Retinal pigment epithelial cell (primary cell): ENCODE measurements at places on chromosomes 2 and 18.

DNA sequence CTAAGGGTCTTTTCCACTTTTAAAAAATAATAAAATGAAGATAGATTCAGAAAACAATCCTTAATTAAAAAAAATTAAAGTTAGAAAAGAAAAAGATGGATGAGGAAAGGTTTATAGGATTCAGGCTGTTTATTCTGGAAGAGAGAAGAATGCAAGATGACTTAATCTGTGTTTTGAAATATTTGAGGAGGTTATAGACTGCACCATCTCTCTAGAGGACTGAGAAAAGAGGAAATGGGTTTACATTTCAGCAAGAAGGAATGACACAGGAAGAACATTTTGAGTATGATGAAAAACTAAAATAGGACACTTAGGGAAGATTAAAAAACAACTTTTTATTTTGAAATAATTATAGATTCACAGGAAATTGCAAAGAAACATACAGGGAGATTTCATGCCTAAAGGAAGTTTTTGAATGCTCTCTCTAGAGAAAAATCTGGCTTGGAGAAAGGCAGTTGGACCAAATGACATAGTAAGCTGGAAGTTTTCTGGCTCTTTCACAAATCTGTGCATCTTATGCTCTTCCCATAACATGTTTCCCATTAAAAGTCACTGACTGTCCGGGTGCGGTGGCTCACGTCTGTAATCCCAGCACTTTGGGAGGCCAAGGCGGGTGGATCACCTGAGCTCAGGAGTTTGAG, 75.0 kb downstream of the CERS6 start:
- DNase-seq = no peak

GRCh38 chr18:54983041-54983686, 23.9 kb upstream of the CCDC68 start:
- DNase-seq = peak; percentile 16

GRCh38 chr2:43759195-43759594, 14.6 kb upstream of the DYNC2LI1 start:
- peak; percentile 87 for DNase-seq

- no peak for DNase-seq
Measured at GRCh38 chr2:169072163-169072925, 3.0 kb downstream of the DHRS9 start.

GRCh38 chr2:127575185-127575765, 39.8 kb downstream of the MYO7B start:
- DNase-seq = no peak

DNA sequence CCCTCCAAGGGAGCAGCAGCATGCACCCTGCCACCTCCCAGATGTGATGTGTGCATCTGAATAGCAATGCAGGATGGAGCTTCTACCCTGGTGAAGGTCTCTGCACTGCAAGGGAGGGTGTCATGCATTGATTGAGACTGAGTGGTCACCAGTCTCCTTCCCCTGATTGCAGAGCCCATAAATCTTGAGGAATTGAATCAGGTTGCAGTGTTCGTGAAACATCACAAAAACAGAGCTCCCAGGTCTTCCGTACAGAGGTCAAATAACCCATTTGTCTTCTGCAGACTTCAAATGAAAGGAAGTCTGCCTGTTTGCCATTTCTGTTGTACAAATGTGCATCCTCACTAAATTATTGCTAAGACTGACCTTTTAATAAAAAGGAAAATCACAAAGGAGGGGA, 136.8 kb downstream of the WDSUB1 start:
- no peak for DNase-seq

DNA sequence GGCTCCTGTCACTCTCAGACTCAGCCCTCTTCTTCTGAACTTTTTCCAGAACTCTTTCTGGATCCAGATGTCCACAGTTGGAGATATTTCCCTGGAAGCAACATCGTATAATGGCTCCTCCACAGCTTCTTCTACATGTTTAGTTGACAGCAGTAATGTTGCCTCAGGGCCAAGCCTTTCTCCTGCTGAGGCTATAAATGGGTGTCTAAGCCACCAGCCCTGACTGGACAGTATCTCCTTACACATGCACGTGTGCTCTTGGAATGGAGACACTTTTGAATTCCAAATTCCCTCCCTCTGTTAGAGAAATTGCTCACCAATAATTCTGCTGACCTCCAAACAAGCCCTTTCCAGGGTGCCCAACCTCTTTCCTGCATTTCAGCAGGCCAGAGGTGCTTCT, 156.2 kb upstream of the PIK3C3 start:
- no peak for DNase-seq

GRCh38 chr2:142778289-142778688, 99.2 kb upstream of the KYNU start:
- no peak for DNase-seq

DNA sequence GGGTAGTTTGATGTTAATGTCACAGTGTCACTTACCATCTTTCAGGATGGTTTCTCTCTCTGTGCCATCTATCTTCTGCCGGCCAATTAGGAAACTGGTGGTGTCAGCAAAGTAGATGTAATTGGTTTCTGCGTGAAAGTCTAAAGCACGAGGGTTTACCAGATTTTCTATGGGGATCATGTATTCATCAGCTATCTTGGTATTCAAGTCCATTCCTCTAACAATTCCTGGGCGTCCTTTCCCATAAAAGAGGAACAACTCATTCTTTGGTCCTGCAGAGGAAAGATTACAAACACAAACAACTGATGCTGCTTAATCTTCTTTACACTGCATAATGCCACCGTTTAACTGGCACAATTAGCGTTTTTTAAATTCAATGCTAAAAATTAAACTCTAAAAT, 1081.9 kb downstream of the LRP1B start:
- no peak for DNase-seq

DNA sequence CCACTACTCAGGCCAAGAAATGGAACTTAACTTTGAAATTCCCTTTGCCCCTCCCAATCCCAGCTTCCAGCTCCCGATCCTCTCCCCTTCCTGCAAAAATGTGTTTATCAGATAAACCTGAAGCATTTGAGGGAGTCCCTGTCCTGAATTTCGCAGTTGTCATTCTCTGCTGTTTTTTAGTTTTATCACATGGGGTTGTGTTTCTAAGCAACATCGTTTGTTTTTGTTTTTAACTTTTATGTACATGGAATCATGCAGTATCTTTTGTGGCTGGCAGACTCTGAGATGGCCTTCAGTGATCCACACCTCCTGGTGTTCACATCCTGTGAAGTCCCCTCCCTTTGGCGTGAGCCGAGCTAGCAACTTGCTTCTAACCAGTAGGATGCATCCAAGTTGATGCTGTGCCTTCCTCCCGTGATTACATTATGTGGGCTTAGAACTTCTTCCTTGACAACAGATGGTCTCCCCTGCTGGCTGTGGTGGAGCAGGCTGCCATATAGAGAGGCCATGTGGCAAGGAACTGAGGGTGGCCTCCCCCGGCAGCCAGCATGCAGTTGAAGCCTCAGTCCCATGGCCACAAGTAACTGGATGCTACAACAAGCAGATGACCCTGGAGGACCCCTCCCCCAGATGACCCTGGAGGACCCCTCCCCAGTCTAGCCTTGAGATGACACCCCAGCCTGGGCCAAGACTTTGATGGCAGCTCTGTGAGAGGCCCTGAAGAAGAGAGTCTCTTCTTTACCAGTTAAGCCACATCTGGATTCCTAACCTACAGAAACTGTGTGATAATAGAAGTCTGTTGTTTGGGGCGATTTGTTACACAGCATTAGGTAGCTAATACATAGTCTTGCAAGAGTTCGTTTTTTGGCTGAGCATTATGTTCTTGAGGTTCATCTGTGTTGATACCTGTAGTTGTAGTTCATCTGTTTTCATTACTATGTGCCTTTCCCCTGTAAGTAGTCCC, 27.7 kb downstream of the SH3BP4 start:
- DNase-seq = no peak

GRCh38 chr2:189601043-189601442, 20.5 kb upstream of the SLC40A1 start:
- no peak for DNase-seq

GRCh38 chr2:143779021-143779420, 649.8 kb downstream of the ARHGAP15 start:
- peak; percentile 91 for DNase-seq

DNA sequence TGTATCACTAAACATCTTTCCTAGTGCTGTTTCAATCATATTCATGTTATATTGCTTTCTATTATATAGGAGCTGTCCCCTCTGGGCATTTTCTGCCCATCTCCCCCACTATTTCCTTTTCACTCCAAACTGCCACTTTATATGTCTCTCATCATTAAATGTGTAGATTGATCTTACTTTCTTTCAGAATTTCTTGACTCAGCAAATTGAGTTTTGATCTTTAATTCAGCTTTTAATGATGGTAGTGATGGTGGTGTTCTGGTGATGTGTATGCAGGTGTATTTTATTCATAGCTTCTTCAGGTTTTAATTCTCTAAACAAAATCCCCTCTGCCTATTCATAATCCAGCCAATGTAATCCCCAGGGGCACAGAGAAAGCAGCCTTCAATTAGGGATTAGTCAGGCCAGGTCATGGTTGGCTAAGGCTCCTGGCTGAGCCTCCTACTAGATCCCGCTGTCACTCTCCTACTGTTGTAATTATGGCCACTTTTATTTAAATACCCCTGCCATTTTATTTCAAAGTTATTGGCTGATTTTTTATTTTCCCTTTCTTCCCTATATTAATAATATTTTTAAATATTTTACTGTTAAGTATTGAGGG, 325.4 kb downstream of the SPAG16 start:
- DNase-seq = no peak

DNA sequence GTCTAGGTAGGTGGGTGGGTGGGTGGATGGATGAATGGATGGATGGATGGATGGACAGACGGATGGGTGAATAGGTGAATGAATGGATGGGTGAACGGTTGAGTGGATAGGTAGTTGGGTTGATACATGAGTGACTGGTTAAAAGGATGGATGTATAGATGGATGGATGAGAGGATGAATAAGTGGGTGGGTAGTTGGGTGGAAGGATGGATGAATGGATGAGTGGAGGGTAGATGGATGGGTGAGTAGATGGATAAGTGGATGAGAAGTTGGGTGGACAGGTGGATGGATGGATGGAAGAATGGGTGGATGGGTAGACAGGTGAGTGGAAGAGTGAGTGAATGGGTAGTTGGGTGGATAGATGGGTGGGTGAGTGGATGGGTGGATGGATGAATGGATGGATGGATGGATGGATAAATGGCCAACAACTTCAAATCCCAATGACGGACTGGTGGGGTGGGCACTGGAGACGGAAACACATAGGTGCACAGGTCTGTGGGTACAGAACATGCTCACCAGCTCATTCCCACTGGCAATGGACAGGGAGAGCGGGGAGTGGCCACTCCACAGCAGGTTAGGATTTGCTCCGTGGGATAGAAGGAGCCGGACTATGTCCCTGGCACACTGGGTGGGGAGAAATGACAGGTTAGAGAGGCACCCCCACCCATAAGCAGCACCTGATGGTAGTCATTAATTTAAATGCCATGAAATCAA, 48.8 kb downstream of the ANKMY1 start:
- DNase-seq = no peak

DNA sequence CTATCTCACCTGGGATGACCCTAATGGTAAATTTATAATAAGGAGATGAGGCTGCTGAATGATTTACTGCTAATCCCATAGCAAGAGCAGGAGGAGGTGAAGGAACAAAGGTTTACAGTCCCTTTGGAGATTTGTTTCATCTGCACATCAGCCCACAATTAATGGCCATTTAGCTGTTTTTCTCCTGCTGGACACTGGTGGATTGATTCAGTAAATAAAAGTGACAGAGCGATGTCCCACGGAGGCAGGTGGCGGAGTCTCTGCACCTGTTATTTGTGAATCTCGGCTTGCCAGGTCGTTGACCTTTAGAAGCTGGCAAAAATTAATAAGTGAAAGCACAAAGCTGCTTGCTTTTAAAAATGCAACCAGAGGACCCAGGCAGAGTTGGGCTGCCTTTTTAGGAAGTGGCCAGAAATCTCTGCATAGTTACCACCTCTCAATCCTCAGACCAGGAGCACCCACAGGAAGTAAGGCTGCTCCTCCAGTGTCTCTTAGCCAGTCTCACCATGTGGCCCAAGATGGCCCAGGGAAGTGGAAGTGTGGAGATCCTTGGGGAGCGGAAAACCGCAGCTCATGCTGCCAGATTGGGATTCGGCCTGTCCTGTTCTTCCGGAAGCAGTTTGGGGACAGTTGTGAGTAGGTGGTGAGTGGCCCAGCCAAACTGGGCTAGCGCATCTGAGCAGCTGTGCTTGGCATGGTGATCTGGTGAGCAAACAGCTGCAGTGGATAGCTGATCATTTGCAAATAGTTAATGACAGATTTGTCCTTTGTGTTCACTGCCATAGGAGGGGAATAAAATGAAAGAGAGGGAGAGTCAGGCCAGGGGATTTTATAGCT, 1005.7 kb upstream of the PIK3C3 start:
- DNase-seq = no peak

GRCh38 chr2:133422931-133423351, 145.3 kb downstream of the NCKAP5 start:
- DNase-seq = peak; percentile 46

GRCh38 chr2:71576541-71576940, 123.2 kb downstream of the DYSF start:
- no peak for DNase-seq

DNA sequence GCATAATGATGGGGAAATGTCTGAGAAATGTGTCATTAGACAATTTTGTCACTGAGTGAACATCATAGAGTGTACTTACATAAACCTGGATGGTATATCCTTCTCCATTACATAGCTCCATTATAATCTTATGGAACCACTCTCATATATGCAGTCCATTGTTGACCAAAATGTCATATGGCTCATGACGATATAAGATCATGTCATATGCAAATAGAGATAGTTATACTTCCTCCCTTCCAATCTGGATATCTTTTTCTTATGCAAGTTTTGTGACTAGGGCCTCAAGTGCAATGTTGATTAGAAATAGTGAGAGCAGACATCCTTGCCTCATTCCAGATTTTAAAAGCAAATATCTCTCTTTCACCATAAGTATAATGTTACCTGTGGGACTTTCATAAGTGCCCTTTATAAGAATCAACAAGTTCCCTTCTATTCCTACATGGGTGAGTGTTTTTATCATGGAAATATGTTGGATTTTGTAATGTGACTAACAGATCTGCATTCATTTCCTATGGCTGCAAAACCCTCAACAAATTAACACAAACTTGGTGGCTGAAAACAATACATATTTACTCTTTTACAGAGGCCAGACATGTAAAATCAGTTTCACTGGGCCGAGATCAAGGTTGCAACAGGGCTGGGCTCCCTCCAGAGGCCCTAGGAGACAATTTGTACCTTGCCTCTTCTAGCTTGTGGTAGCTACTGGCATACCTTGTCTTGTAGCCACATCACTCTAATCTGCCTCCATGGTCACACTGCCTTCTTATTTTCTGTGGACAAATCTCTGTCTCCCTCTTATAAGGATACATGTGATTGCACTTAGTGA, 21.6 kb upstream of the SULT1C4 start:
- no peak for DNase-seq

GRCh38 chr2:33130544-33130943, 183.8 kb downstream of the LTBP1 start:
- no peak for DNase-seq

- DNase-seq = peak; percentile 43
Measured at GRCh38 chr2:227759411-227760118, 13.9 kb downstream of the SCYGR8 start.
